ENCODE measurements at places on chromosomes 7 and 10.

GRCh38 chr10:104622598-104623209, 18.4 kb upstream of the SORCS3 start:
- no peak for DNase-seq

DNA sequence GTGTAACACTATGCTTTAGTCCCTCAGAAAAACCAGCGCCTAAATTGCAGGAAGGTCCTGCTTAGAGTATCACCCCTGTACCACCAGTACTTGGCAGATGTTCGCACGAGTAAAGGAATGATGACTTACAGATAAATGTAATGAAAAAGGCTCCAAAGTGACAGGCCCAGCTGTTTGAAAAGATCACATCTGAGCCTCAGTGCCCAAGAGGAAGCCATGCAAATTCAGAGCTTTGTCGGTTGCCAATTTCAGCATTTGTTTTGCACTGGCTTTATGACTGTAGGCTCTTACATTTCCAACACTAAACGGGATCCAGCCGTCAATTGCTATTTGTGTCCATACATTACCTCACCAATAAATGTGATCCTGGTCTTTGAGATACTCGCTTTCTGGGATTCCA, 60.6 kb upstream of the GAD2 start:
- no peak for DNase-seq

GRCh38 chr10:15852111-15852557, 8.2 kb downstream of the MINDY3 start:
- no peak for DNase-seq

GRCh38 chr10:86204421-86205305, 161.9 kb downstream of the GRID1 start:
- no peak for DNase-seq

GRCh38 chr10:30829901-30830300, 200.3 kb upstream of the LYZL2 start:
- DNase-seq, result no peak

DNA sequence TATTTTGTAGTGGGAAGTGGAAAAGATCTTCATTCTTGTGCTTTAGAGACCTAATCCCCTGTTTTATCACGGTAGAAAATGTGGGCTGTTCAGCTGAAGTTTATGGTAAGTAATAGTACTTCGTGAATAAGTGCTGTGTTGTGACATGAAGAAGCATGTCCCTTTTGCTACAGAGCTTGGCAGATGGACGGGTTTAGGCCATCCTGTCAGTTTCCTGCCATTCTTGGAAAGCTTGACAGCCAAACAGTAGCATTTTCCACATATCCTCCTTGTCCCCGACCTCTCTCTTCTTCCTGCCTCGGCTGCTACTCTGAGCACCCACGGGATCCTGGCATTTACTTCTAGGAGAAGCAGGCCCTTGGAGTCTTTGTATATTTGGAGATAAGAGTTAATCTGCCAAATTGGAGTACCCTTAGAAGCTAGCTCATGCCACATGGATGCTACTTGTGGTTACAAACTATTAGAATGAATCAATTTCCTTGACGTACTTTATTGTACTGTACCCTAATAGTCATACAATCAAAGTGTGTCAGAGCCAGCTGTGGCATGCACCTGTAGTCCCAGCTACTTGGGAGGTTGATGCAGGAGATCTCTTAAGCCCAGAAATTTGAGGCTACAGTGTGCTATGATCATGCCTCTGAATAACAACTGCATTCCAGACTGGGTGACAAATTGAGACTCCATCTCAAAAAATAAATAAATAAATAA, 39.2 kb downstream of the PNLIPRP3 start:
- DNase-seq, result no peak

DNA sequence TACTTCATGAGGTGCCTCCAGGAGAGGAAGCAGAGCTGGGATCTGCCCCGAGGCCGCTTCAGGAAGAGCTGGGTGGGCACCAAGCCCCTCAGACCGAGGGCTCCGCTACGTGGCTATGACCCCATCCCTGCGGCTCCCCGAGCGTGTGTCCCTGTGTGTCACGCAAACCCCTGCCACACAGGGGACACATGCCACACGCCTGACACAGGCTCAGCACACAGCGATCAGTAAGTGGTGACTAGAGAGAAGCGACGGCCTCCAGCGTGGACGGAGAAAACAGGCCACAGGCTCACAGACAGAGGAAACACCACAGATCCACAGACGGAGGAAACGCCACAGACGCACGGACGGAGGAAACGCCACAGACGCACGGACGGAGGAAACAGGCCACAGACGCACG, 18.5 kb downstream of the DIP2C start:
- DNase-seq, result no peak

- DNase-seq, result no peak
These were observed 112.7 kb downstream of the ICA1 start for GRCh38 chr7:8149222-8149621.

- DNase-seq, result no peak
These were observed 804.6 kb upstream of the ZWINT start for GRCh38 chr10:57165671-57166070.

DNA sequence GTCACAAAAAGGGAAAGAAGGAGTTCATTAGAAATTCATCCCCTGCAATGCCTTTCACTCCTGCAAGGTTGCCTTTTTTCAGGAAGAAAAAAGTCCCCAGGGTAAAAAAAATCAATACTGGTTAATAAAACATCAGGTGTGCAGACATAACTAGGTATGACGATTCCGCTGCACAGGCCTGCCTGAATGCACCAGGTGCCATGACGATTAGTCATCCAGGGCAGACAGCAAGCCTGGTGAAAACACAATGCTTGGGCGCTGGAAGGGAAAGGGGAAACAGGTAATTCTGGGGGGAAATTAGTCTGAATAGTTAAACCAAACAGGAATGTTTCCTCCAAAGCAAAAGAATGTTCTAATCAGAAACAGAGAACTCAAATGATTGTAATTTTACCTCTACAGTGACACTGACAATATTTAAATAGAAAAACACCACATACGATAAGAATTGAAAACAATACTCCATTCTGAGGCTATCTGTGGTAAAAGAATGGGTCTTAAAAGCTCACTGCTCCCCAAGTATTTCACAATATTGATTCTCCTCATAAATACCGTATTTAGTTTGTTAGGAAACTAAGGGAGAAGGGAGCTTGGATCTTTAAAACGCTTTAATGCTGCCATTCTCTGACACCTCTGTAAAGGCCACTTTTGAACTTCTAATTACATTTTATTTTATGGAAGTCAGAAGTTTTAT, 45.2 kb downstream of the VPS41 start:
- no peak for DNase-seq
